Fibroblast of villous mesenchyme (primary cell): ENCODE measurements at places on chromosomes 2 and 18. TPM values are rescaled to one million over a fixed set of nuclear protein-coding genes. Genes with fewer than 3 reads are reported as not detected.

The XDH gene
- total RNA-seq, result 0.32 and 0.43 TPM in 2 replicates

The TNS1 gene
- 127 and 147 TPM in 2 replicates for total RNA-seq

The ANKRD36 gene
- 27.7 and 28.9 TPM in 2 replicates for total RNA-seq

The ADGRF3 gene
- under 0.01 TPM in 2 replicates for total RNA-seq

- no peak for DNase-seq
Observed at GRCh38 chr18:5972298-5972697, 77.0 kb upstream of the TMEM200C start.

- peak; percentile 63 for DNase-seq
Observed at GRCh38 chr2:45964223-45964841, 312.9 kb downstream of the PRKCE start.

DNA sequence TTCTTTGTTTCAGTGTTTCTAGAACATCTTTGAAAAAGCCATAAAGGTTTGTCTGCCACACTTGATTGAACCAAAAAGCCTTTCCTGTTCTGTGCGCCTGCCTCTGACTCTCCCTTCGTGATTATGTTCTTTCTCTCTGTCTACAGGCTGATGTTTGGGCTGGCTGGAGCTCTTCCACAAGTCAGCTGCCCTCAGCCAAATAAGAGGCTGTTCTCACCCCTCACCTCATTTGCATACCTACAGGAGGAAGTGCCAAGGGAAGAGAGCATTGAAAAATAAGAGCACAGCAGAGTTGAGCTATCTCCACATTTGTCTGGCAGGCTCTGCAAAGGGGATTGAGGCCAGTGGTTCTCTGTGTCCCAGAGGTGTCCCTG, 15.8 kb downstream of the INPP5D start:
- no peak for DNase-seq

GRCh38 chr2:197711578-197711977, 6.4 kb downstream of the MARS2 start:
- no peak for DNase-seq

GRCh38 chr2:30934066-30934465, 126.8 kb upstream of the CAPN13 start:
- DNase-seq, result no peak

- DNase-seq, result no peak
Observed at GRCh38 chr2:172415157-172415864, 12.1 kb upstream of the ITGA6 start.

- DNase-seq, result no peak
Observed at GRCh38 chr2:232457121-232458011, 1.4 kb downstream of the ALPI start.

DNA sequence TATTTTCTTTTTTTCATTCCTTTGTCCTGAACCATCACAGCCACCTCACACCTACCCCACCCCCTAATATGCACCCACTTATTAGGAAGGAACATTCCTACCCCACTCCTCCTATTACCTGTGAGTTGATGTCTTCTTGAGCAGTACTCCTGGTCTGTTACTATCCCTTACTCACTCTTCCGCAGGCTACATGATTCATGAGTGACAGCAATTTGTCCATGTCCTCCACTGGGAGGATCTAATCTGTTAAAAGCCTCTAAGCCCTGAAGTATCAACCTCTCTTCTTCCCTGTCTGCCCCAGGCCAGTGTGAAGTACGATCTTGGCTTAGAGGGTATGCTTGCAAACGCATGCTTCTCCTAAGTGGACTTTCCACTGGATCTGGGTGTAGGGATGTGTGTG, 75.6 kb upstream of the RFX8 start:
- no peak for DNase-seq

GRCh38 chr18:31161757-31162418, 768 bp downstream of the DSC1 start:
- DNase-seq, result no peak

- DNase-seq, result no peak
Observed at GRCh38 chr2:148670773-148671172, 26.2 kb downstream of the EPC2 start.

- peak; percentile 83 for DNase-seq
Observed at GRCh38 chr2:19989667-19990415, at the start of gene WDR35. Gene WDR35, minus strand, starts transcription at chr2:19990105. Its CDS starts 90 bp downstream, at chr2:19990015.

GRCh38 chr2:222709191-222709891, 37.9 kb downstream of the MOGAT1 start:
- DNase-seq, result peak; percentile 99

GRCh38 chr2:45131587-45131986, 122.3 kb upstream of the SIX2 start:
- DNase-seq, result no peak

DNA sequence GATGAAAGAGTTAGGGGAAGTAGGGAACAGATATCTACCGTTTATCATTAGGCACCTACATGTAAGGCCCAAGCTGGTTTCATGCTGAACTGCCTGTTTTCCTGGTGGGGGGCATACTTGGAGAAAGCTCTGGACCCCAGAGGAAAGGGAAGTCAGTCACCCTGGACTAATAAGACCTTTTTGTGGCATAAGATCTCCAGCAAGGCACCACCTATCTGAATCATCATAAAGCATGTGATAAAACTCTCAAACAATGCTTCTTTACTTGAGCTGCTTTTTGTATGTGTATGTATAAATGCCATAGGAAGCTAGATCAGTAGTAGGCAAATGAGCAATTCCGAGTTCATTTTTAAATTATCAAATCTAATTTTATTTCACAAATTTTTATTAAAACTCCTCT, 104.8 kb downstream of the TANC1 start:
- DNase-seq, result peak; percentile 67

GRCh38 chr2:211358504-211358903, 802.1 kb downstream of the CPS1 start:
- DNase-seq, result no peak
